ENCODE measurements at places on chromosomes 13 and 19. TPM values are rescaled to one million over a fixed set of nuclear protein-coding genes. Genes with fewer than 3 reads are reported as not detected.

DNA sequence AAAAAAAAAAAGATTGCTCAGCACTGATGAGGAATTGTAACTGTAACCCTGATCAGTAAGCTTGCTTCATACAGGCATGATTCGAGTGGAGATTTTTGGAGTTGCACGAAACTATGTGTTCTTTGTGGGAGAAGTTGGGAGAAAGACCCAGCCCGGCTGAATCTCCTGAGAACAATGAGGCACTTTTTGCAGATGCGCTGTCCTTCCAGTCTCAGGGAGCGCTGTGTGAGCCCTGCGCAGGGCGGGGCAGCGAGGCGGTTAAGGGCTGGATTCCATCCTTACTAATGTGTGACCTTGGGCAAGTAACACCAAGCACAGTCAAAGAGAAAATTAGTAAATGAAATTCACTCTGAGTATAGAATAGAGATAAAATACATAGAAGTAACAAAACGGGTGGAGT lies 76.9 kb downstream of the SIPA1L3 start:
- DNase-seq: no peak

DNA sequence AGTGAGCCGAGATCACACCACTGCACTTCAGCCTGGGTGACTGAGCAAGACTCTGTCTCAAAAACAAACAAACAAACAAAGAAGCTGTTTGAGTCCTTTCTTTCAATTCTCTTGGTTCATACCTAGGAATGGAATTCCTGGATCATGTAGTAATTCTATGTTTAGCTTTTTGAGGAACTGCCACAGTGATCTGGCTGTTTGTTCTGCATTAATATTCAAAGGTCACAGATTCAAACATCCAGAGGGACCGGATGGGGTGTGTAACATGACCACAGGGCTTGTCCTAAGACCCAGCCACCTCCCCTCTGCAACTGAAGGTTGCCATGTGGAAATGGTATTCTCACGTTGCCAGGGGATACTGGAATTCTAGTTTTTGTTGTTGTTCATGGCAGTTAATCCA lies 10.2 kb downstream of the COLGALT1 start:
- no peak for DNase-seq

GRCh38 chr19:10010247-10010691 lies at the start of gene COL5A3:
COL5A3 (minus strand) TSS chr19:10010504; CDS start chr19:10010385, 119 bp downstream.
- DNase-seq: no peak

DNA sequence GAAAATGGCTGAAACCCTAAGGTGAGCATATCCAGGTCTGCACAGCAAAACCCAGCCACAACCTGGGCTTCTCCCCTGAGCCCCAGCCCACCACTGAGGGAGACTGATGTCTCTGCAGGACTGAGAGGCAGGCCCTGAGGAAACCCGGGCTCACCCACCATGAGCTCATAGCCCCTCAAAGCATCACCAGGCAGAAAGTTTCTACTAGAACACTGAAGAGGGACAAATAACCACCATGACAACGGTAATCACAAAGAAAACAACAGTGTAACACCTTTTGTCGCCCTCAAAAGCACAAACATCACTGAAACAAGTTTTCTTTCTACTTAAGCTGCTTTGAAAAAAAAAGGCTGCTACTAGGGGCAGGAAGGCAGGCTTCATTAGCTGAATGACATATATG lies 29.8 kb downstream of the TSHZ3 start:
- DNase-seq: no peak

DNA sequence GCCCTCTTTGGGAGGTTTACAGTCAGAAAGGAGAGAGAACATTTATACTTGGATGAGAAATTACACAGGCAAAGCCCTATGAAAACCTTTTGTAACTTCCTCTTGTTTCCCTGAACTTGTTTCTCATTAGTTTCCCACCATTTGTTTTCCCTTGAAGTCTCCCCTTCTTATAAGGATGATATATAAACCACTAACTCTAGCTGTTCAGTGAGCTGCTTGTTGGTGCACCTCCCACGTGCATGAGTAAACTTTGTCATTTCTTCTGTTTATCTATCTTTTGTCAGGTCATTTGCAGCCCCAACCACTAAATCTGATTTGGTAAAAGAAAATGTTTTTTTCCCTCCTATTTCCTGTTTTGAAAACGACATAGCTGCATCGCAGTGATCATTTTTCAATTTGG lies 919.9 kb downstream of the SLITRK1 start:
- no peak for DNase-seq

- no peak for DNase-seq
Observed at GRCh38 chr13:106096661-106097092, 438.8 kb downstream of the EFNB2 start.

- DNase-seq: no peak
Observed at GRCh38 chr13:36431204-36432105, 840 bp upstream of the CCNA1 start.

- no peak for DNase-seq
Observed at GRCh38 chr13:95564733-95565291, 12.3 kb downstream of the CLDN10 start.

Gene SLC10A2
- total RNA-seq: 0.07 TPM
